ENCODE measurements at places on chromosomes 7 and 10.

- DNase-seq = no peak
Observed at GRCh38 chr7:75596727-75597614, 104.9 kb downstream of the SPDYE5 start.

DNA sequence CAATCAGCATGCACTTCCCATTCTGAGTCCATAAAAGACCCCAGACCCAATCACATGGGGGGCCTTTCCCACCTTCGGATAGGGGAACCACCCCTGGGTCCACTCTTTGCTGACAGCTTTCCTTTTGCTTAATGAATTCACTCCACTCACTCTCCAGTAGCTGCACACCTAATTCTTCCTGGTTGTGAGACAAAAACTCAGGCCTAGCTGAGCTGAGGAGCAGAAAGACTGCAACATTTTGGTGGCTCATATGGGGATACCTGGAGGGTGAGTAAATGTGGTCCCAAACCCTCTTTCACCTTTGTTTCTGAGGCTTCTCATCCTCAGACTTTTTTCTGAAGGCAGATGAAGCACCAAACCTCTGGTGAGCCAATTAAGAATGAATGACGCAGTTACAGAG, 138.1 kb downstream of the WDR11 start:
- DNase-seq = no peak

- DNase-seq = no peak
Observed at GRCh38 chr7:85054306-85054705, 132.6 kb downstream of the SEMA3D start.

DNA sequence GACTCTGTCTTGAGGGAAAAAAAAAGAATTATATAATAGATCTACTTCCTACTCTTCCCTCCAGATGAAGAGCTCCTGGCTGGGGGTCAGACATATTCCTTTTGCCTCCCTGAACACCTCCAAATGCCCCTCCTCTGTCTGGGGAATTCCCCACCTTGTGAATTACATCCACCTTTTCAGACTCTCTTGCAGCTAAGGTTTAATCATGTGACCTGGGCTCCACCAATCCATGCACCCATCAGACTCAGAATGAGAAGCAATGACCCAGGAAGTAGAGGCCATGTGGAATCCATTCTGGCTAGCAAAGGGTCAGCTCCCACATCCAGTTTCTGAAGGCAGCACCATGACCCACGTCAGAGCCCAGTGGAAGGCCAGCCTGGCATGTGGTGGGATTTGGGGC, 93.6 kb upstream of the CUX1 start:
- no peak for DNase-seq

DNA sequence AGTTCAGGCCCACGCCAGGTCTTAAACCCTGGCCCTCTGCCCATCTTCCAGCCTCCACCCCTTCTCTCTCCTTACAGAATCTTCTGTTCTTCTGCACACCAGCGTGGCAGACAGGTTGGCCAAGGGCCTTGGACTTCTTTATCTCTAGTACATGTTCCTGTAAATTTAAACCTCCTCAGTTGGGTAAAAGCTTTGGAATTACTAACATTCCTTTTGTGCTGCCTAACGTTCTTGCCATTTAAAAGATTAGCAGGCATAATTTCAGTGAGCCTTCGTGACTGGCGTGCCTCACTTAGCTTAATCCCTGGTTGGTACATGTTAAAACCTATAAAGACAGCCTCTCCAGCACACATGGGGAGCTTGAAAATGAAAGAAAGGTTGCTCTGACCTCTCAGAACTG, 192.2 kb downstream of the CUX1 start:
- no peak for DNase-seq

GRCh38 chr7:123865517-123866117, 20.6 kb downstream of the HYAL4 start:
- peak; percentile 89 for DNase-seq

DNA sequence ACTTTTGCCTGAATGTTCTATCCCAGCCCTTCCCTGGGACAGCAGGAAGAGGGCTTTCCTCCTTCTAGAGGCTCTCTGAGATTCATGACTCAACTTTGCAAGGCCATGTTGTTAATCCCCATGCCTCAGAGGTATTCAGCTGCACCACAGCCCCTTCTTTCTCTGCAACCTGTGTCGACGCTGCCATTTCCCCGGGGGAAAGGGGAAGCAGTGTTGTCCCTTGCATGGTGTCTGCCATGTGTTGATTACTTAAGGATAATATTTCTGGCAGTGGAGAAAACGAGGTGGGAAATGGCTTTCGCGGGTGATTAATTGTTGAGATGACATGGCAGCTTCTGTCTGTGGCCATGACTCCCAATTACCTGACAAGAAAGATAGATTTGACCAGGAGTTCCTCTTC, 133.1 kb downstream of the SORCS3 start:
- no peak for DNase-seq

DNA sequence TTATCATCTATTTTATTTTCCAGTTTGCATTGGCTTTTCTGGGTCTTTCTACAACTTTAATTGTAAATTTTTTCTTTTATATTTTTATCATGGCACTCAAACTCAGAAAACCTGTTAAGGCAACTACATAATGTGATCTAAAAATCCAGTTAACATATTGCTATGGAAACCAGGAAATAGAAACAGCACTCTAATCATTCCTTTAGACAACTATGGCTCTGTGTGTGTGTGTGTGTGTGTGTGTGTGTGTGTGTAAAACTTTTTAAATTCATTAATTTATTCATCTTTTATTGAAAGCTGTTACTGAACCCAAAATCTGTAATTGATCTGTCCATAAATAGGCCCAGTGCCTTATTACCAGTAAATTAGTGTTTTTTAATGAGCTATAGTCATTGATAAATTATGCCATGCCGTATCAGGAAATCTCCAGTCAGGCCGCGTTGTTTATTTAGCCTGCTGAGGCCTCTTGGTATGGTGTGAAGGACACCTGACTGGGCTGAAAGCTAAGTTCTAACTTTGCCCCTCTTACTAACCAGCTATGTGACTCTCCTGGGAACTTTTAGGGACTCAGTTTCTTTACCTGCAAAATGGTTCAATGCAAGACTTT, 1.5 kb upstream of the MET start:
- peak; percentile 29 for DNase-seq

Measured in NCI-H1417 (cell line).